ENCODE measurements at places on chromosomes 7 and 10.

- DNase-seq = no peak
These were observed 167.3 kb downstream of the TPK1 start for GRCh38 chr7:144668503-144668902.

GRCh38 chr10:112819231-112819630 is 130.8 kb upstream of the TCF7L2 start:
- no peak for DNase-seq

- peak; percentile 41 for DNase-seq
These were observed 256.7 kb downstream of the AGMO start for GRCh38 chr7:15305002-15305600.

DNA sequence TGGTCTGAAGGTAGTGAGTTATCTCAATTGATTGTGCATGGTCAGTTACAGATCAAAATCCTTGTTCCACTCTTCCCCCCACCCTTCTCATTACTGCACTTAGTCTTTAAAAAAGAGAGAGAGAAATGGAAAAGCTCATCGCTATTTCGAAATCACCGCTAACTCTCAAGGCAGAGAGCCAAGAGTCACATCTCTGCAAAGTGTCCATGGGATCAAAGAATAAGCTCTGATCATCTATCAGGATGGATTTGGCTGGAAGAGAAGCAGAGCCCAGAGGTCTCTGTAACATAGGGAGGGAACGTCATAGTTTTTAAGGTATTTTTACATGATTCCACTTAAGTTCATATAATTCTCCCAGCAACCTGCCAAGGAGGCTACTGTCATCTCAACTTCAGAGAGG is 30.0 kb upstream of the MYH16 start:
- DNase-seq = peak; percentile 11

DNA sequence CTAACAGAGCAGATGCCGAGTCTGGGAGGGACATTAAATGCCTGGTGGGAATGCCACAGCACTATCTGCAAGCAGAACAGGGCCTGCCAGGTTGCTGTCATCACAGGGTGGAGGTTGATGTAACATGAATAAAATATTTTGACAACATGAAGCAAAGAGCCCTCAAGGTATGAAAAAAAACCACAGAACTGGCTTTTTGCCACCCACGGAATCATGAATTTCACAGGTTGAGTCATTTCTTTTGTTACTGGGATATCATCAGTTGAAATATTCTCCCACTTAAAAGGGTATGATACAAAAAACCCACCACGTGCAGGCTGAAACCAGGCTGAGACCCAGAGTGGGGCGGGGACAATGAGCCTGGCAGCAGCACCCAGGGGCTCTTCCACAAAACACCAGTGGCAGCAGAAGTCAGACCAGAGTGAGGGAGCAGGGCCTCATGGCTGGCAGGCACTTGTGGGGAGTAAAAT is 220.1 kb downstream of the TNS3 start:
- DNase-seq = peak; percentile 90

DNA sequence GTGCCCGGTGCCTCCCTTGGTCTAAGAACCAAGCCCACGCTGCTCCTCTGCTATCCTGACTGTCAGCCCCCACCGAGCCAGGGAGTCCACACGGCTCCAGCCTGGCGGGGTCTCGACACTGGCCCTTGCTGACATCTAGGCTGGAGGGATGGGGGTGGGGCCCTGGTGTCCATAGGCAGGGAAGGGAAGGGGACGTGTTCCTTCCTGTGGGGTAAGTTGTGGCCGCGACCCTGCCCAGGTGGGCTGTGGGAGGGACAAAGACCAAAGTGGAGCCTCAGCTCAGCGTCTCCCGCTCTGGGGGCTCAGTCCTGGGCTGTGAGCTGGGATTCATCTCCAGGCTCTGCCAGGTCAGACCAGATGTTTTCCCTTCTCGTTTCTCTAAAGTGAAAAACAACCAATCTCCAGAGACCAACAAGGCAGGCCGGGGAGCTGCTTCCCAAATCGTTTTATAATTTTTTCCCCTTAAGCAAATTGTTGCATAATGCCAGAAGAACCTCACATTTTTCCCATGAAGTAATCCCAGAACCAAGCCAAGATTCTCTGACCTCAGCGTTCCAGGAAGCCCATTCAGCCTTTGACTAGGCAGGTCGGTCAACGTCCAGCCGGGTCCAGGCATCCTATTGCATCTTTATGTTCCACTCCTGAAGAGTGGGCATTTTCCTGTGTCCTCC is 101.2 kb downstream of the RGS10 start:
- DNase-seq = peak; percentile 88

DNA sequence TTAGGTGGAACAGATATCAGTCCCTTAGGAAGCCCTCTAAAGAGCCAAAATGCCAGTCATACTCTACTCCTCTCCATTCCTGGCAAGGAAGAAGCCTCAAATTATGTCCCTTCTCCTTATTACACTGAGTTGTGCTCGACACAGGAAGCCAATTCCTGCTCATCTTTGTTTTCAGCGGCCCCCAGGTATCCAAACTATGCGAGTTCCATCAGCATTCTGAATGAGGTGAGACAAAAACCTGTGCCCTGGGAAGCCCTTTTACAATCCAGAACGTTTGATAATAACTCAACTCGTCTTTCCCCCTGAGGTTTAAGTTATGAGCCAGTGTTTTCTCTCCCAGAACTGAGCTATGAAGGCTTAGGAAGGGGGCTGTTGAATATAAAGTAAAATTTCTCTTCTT is 580.5 kb downstream of the NXPH1 start:
- DNase-seq = no peak

GRCh38 chr7:89661876-89662275 is 492.4 kb upstream of the STEAP1 start:
- no peak for DNase-seq

GRCh38 chr7:36180121-36180520 is 27.1 kb downstream of the EEPD1 start:
- no peak for DNase-seq

DNA sequence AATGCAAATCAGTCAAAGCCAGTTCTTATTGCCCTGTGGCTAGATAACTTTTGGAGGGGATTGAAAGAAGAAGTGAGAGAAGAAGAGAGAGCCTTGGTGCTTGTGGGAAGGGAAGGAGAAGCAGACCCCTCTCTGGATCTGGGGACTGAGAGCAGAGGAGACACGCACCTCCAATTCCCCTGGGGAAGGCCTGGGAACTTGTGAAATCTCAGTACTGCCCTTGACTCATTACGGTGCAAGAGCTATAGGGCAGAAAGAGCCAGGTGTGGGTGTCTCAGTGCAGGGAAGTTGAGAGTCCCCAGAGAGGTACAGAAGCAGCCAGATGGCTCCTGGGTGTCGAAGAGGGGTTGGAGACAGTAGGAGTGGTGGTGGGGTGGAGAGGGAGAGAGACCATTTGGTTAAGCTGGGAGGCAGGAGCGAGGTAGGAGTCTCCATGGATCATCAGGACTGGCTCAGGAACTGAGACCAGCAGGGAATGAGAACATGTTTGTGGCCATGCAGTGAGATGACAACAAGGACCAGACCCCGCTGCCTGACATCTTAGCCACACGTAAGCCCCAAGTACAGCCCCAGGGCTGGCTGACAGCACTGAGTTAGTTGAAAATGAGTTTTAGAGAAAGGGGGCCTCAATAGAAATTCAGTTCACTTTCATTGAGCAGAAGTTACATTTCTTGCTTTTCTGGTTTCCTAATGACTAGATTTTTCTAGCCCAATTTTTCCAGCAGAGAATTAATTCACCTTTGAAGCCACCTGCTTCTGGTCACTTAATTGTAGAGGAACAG is 238.2 kb downstream of the BUB3 start:
- DNase-seq = no peak

DNA sequence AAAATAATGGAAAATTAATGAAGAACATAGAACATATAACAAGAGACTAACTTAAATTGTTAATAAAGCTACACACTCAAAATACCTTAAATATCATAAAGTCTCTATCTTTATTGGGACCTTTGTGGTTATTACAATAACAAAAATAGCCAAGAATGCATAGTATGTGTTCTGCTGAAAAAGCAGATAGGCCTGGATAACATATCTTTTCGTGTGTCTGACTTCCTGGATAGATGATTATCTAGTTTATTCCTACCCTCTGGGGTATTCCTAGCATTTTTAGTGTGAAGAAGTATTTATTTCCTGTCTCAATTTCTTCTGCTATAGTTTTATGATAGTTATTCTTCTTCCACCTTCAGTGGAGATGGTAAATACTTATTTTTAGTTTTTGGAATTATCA is 36.5 kb downstream of the CALCR start:
- no peak for DNase-seq

DNA sequence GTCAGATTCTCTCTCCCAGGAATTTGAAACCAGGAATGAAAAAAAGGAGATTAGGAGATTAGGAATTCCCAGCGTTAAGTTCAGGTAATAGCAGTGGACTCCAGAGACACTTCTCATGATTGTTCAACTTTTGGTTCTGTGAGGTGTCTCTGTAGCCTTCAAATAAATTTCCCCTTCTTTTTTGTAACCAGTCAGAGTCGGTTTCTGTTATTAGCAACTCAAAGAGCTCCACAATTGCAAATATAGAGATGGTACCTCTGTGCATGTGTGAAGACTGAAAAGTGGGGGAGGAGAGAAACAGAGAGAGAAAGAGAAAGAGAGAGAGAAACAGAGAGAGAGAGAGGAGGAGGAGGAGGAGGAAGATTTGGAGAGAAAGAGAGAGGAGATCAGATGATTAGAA is 112.8 kb upstream of the STEAP1B start:
- DNase-seq = no peak

DNA sequence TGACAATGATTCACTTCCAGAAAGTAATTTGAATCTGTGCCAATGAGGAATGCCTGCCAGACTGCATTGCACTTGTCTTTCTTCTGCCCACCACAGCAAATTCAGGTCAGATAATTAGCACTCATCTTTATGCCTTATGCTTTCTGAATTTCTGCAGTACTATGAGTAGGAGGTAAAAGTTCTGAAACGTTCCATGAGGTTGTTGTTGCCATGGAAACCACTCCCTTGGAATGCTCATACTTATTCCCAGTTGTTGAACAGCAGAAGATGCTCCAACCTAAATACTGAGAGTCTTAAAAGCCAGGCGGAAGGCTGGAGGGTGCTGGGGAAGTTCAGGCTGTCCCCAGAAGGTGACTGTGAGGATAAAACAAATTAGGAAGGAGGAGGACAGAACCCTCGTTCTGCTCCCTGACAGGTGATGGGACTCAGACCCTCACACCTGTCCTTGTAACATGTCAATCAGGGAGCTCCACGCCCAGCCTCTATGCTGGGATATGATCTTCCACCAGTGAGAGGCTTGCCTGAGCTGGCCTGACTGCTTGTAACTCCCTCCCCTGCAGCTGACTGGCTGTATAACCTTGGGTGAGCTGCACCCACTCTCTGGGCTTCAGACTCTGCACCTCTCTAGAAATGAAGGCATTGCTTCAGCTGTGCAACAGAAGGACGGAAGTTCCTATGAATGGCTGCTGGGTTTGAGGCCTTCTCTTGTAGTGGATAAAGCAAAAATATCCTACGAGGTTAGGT is 554.3 kb upstream of the MGMT start:
- DNase-seq = no peak

All from amniotic epithelial cell (primary cell).